Hematopoietic multipotent progenitor cell treated with erythropoietin and hydrocortisone succinate and interleukin-3 and kit ligand, for 6 days (in vitro differentiated cells): ENCODE measurements at places on chromosomes 4 and X.

GRCh38 chr4:109072595-109072994, 229.9 kb downstream of the COL25A1 start:
- peak; percentile 71 for DNase-seq

GRCh38 chr4:78953769-78954666, 14.8 kb upstream of the PAQR3 start:
- DNase-seq: peak; percentile 62

DNA sequence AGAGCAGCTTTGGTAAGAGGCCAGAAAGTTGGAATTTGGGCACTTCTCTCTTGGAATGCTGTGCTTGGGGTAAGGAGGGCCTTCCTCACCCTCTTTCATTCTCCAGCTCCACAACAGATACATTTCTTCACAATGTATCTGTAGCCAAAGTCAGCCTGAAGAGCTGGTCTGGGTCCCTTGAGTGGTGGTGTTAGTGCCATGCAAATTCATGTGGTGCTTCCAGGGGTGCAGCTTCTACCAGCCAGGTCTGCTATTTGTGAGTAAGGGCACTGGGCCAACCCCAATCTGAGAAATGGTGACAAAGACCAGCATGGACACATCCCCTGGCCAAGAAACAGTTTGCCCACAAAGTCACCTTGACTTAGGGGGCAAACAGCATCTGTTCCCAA, 17.8 kb downstream of the AMER1 start:
- no peak for DNase-seq

DNA sequence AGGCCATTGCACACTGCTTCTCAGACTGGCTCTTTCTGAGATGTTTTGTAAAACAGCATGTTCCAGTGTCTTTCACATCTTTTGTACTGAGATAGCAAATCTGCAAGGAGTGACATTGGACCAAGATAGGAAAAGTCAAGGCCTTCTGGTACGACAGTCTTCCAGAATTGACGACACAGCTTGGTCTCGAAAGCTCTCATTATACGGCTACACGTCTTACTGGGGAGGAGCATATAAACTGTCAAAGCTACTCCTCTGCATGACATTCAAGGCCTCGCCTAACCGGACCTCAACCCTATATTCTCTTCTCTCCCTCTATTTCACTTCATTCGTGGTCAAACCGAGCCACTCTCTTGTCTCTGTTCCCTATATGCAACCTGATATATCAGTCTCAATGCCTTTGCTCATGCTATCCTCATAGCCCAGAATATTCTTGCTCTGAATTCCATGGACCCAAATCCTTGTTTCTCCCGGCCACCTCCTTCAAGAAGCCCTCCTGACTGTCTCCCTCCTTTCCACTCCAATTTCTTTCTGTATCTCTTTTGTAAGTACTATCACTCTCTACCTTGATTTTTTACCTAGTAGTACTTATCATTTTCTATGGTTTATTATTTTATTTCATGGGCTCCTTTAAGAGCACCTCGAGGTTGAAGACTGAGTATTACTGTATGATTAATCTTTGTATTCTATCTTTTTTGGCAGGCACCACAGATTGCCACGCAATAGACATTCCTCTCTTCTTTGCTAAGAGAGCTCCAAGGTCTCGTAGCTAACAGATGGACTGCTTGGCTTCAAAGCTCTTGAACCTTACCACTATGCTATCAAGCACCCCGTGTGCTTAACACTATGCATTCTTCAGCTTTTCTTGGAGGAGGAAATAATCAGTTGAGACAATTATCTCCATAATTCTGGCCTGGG, 35.1 kb downstream of the RBM47 start:
- DNase-seq: no peak

DNA sequence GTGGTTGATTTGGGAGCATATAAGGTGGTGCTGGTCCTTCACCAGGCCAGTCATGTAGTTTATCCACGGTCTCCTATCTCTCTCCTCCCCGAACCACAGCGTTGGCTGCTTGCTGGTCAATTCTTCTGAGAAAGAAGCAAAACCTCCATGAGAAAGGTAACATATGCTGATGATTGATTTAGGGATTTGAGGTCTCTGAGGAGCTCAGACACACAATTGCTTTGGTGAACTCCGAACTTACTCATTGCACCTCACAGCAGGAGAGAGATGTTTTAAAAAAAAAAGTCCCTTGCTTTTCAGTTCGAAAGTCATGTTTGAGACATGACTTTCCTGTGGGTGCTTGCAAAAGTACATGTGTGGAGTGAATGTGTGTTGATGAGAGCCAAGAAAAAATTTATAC, 100.2 kb downstream of the TSPAN7 start:
- DNase-seq: no peak

- peak; percentile 5 for DNase-seq
These were observed 2464.6 kb downstream of the PCDH7 start for GRCh38 chr4:33184657-33185290.

DNA sequence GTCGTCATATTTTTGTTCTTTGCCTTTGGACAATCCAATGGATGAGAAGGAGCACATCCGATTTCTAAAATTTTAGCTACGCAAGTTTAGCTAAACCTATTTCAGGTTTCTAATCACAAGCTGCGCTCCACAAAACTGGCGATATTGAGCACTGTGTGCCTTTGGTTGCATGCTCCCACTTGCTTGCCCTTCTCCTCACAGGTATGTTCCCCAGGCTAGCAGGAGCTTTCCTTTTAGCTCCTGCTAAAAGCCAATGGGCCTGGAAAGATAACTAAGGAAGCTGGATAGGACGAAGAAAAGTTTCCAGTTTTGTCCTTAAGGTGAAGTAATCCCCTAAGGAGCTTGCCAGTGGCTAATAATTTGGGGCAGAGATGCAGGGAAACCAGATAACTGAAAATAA, 975.2 kb downstream of the FSTL5 start:
- no peak for DNase-seq

- no peak for DNase-seq
These were observed at the start of gene RAB41 for GRCh38 chrX:70281951-70282350. RAB41 (plus strand) TSS chrX:70282172; CDS start chrX:70282218, 46 bp downstream.

GRCh38 chrX:48938721-48939425, 18.5 kb downstream of the OTUD5 start:
- DNase-seq: no peak

DNA sequence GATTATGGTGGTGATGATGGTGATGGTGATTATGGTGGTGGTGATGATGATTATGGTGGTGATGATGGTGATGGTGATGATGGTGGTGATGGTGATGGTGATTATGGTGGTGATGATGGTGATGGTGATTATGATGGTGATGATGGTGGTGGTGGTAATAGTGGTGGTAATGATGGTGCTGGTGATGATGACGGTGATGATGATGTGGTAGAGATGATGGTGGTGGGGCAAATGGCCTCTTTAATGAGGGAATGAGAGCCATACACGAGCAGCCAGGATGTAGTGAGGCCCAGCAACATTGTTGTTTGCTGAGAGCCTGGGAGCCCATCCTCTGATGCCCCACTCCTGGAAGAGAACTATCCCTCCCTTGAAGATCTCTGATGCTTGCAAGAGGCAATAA, 29.0 kb downstream of the HMX1 start:
- DNase-seq: no peak

DNA sequence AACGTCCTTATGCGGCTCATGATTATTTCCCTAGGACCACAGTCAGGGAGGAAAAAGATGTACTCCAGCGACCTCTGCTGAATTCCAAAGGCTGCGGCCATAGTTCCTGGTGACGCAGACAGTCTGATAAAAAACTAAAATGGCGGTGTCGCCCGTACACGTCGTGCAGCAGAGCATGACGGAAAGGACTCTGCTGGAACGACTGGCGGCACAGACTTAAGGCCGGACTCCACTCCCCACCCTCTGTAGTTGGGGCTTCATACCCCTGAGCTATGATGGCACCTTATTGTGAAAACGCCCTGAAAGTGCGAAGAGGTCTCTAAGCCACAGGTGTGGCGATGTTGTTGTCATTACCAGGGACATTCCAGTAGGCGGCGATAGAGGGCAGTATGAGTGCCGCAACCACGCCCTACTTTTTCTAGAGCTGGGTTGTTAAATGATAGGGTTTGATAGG, 90.0 kb upstream of the EDA2R start:
- DNase-seq: peak; percentile 79

DNA sequence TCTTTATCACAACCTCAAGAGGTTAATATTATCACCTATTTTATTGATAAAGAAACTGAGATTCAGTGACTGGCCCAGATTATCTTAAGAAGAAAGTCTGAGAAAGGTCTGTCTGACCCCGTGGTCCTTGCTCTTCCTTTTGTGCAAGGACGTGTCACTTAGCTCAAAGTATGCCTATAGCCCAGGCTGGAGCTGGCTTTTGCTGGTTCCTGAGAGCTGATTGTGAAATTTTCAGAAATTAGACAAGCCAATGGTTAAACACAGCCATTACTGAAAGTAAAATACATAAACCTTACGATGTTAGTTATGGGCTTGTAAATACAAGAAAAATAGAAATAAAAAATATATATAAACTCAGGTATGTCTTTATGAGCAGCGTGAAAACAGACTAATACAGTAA, 70.1 kb downstream of the CHRNA9 start:
- no peak for DNase-seq

DNA sequence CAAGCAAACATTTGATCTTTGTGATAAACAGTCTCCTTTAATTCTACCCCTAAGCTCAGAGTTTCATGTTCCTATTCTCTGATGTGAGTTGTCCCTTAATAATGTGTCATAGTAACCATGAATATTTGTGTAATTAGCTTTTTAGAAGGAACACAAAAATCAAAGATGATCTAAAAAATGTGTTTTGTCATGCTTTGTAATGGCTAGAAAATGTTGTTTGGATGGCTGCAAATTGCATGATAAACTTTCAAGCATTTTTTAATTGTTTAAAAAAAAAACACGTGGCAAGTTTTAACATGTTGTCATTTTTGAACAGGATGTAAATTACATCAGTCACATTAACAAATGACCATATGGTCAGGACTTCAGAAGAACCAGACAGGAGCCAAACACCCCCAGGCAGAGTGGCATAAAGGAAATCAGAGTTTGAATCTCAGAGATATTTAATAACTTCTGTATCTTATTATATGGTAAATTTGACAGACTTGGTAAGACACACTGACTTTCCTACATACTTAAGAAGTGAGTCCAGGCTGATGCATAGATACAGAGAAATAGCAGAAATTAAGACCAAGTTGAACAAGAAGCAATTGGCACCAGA, 223.9 kb upstream of the VEGFC start:
- no peak for DNase-seq

- DNase-seq: no peak
These were observed 150.7 kb upstream of the SFRP2 start for GRCh38 chr4:153939570-153939969.

GRCh38 chrX:133359466-133359865, 55.8 kb downstream of the GPC4 start:
- DNase-seq: no peak

GRCh38 chrX:56248492-56248891, 16.3 kb downstream of the KLF8 start:
- DNase-seq: peak; percentile 75

GRCh38 chrX:40420899-40421729, 159.7 kb upstream of the ATP6AP2 start:
- DNase-seq: no peak

DNA sequence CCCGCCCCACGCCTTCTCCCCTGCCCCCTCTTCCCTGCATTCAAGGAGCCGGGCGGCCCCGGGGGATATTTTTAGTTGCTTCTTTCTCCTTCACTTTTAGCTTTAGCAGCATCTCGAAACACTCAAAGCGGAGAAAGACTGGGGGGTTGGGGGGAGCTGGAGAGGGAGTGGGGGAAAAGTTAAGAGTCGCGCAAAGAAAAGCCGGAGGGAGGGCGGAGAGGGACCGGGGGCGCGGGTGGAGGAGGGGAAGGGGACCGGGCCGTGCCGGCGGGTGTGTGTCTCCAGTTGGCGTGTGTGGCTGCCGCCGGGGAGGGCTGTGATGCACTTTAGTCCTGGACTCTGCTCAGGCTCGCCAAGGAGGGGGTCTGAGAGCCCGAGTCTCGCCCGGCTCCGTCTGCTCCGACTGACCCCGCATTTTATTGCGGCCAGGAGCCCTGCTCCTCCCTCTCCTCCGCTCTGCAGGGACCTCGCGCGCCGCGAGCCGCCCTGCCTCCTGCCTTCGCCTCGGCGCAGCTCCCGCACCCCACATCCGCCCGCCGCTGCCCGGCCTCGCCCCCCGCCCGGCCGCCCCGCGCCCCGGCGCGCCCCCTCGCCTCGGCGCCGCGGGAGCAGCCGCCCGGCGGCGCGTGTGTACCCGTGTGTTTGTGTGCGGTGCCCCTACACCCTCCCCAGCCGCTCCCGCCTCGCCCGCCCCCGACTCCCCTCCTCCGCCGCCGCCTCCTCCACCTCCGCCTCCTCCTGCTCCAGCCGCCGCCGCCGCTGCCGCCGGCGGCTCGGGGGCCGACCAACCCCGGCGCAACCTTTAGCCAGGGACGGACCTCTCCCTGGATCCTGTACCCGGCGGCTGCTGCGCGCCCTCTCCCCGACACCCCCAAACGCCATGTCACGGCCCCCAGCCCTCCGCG, 1.4 kb downstream of the ZNF827 start:
- DNase-seq: peak; percentile 60

DNA sequence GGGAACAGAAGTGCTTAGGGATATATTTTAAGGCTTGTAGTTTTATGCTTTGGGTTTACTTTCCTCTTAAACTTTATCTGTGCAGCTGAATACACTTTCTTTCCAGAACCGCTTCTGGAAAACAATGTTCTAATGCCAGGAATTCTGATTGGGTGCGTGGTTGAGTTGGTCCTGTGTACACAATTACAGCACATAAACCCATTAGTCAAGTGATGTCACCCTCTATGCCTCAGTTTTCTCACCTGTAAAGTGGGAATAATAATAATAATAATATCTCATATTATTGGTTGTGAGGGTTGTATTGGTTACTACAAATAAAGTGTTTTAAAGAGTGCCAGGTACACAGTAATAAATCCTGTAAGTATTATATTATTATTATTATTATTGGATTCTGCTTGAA, 129.2 kb downstream of the MID1IP1 start:
- DNase-seq: no peak

GRCh38 chr4:143502231-143502630, 11.3 kb upstream of the SMARCA5 start:
- DNase-seq: peak; percentile 17

- no peak for DNase-seq
These were observed 869.6 kb downstream of the CCSER1 start for GRCh38 chr4:90996813-90997212.

- no peak for DNase-seq
These were observed 33.3 kb upstream of the APLN start for GRCh38 chrX:129688097-129688496.

GRCh38 chrX:101208152-101208905, 11.3 kb upstream of the DRP2 start:
- DNase-seq: no peak

DNA sequence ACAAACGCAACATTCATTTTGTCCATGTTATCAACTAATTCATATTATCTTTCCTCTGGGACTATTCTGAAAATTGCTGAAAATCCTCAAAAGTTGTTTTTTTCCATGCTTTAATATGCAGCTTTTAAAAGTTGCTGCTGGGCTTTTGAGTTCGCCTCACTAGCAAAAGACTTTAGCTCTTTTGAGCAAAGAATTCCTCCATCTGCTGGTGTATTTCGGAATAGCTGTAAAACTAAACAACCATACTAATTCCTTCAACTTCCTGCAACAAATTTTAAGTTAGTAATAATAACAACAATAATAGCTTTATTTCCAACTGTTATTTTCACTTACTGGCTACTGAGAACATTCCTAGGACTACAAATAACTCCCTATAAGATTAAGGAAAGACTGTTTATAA, 124.5 kb upstream of the PLAC1 start:
- DNase-seq: peak; percentile 60

GRCh38 chr4:185941461-185941860, 127.5 kb upstream of the TLR3 start:
- no peak for DNase-seq
